ENCODE measurements at places on chromosomes 13 and 19. TPM values are rescaled to one million over a fixed set of nuclear protein-coding genes. Genes with fewer than 3 reads are reported as not detected.
A peak's percentile ranks its signal among the peaks of the same experiment; 100 is the strongest.

GRCh38 chr13:43263047-43263446, 239.7 kb downstream of the DNAJC15 start:
- no peaks in the 10 kb centered on the region for H3K36me3 ChIP-seq
- peaks cover 8% of the 10 kb centered on the region for H3K4me1 ChIP-seq
- H3K27me3 ChIP-seq: no peaks in the 10 kb centered on the region
- no peak for DNase-seq
- H3K27ac ChIP-seq: no peak overlapping the region

- DNase-seq: no peak
- H3K27ac ChIP-seq: peak overlapping the region; percentile 27
- H3K4me1 ChIP-seq: peaks cover 35% of the 10 kb centered on the region
- no peaks in the 10 kb centered on the region for H3K36me3 ChIP-seq
- H3K27me3 ChIP-seq: no peaks in the 10 kb centered on the region
Observed at GRCh38 chr19:38059897-38060296, 152.9 kb downstream of the SIPA1L3 start.

Gene CGB8
- 0.31 TPM for total RNA-seq

GRCh38 chr13:36515466-36515865, 83.2 kb downstream of the CCNA1 start:
- no peak overlapping the region for H3K27ac ChIP-seq
- H3K27me3 ChIP-seq: no peaks in the 10 kb centered on the region
- no peaks in the 10 kb centered on the region for H3K36me3 ChIP-seq
- H3K4me3 ChIP-seq: no peak overlapping the region

Gene DHDH
- 3.1 TPM for total RNA-seq

GRCh38 chr13:40189898-40190630, 476.4 kb downstream of the FOXO1 start:
- H3K27ac ChIP-seq: no peak overlapping the region
- no peak for DNase-seq
- peaks cover 33% of the 10 kb centered on the region for H3K4me1 ChIP-seq
- H3K4me3 ChIP-seq: no peak overlapping the region

Gene C1QTNF9
- total RNA-seq: not detected

All from WTC11 (cell line).